ENCODE measurements at places on chromosomes 1 and 21.

- no peak for DNase-seq
Measured at GRCh38 chr1:230082211-230082610, 15.2 kb downstream of the GALNT2 start.

- DNase-seq: no peak
Measured at GRCh38 chr1:248758352-248758751, 2.8 kb upstream of the LYPD8 start.

GRCh38 chr1:107057197-107058133 lies 991 bp downstream of the PRMT6 start:
- peak; percentile 33 for DNase-seq

DNA sequence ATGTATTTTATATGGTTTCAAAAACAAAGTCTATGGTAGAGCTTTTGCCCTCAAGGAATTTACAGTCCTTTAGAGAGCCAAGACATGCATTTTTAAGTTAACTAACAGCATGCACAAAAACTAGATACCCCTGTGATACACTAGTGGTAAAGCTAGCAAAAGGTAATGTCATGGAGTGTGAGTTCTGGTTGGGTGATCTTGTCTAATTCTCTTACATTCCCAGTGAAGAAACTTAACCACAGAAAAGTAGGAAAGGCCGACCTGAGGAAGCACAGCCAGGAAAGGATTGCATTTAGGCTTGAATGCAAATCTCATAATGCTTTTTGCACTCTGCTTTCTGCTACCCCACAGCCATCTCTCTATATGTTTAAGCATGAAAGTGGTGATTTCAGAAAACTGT lies 202.2 kb downstream of the ROR1 start:
- DNase-seq: no peak

GRCh38 chr1:24635195-24635843 lies 7.8 kb upstream of the SRRM1 start:
- DNase-seq: peak; percentile 37

DNA sequence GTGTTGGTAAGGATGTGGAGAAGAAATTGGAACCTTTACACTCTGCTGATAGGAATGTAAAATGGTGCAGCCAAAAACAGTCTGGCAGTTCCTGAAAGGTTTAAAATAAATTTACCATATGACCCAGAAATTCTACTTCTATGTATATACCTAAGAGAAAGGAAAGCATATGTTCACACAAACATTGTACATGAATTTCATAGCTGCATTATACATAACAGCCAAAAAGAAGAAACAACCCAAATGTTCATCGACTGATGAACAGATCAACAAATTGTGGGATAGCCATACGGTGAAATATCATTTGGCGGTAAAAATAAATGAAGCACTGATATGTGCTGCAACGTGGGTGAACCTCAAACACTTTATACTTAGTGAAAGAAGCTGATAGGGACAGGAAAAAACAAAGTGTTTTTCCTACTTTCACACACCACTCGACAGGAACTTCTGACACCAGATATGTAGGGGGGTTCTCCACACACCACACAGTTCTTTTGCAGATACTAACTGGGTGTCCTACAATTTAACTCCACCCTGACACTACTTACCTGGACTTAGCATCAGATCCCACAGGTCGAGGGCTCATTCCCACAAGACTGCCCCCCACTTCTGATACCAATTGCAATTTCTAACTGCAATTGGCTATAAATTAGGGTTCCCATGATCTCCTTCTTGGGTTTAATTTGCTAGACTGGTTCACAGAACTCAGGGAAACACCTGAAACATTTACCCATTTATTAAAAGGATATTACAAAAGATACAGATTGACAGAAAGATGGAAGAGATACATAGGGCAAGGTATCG lies 35.9 kb upstream of the ZNF326 start:
- DNase-seq: no peak

DNA sequence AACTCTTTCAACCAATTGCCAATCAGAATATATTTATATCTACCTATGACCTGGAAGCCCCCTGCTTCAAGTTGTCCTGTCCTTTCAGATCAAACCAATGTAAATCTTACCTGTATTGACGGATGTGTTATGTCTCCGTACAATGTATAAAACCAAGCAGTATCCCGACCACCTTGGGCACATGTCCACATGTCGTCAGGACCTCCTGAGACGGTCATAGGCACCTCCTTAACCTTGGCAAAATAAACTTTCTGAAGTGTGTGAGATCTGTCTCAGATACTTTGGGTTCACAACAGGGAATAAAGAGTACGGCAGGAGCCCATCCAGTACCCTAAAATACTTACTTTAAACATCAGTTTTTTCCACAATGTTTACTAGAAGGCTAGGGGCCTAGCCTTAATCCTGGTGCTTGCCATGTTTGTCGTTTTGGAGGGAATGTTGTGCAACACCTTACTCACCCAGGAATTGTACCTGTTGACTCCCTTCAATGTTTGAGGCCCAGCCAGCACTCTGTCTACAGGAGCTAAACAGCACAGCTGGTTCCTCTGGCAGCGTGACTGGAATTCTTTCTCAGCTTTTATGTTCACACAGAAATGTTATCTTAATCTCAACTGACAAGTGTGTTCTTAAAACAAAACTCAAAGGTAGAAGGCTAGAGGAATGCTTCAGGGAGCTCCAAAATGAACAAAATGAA lies 90.8 kb upstream of the USP25 start:
- no peak for DNase-seq

DNA sequence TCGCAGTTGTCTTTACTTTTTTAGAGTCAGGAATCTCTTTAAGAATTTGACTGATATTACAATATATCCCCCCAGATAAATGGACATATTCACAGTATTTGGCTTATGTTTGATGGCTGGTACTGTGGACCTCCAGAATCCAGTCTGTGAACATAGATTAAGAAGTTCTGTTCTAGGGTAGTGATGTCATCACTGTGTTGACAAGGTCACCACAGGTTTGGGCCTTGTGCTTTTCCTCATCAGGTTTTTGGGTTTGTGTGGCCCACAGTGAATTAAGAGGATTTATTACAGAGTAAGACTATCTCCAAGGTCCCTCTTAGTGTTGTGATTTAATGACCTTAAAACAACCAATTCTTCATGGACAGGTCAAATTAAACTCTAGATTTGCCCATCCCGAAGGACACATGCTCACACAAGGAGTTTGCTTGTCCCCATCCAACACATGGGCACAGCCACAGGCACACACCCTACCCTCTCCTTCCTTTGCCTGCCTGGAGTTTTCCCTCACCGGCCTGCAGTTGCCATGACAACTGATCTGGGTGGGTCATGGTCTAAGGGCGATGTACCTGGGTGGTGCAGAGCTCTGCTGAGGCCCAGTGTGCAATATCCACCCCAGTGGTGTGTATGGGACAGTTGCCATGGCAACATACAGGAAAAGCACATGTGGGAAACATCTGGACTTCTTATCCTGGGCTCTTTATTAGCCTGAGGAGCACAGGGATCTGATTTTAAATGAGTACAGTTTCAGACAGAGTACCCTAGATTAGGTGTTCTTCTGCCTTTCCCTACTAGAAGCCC lies 98.6 kb downstream of the NAV1 start:
- no peak for DNase-seq
